Endodermal cell (in vitro differentiated cells): ENCODE measurements at places on chromosomes 2 and 18. TPM values are rescaled to one million over a fixed set of nuclear protein-coding genes. Genes with fewer than 3 reads are reported as not detected.

Gene PSMA8
- total RNA-seq, result not detected in 3 replicates

DNA sequence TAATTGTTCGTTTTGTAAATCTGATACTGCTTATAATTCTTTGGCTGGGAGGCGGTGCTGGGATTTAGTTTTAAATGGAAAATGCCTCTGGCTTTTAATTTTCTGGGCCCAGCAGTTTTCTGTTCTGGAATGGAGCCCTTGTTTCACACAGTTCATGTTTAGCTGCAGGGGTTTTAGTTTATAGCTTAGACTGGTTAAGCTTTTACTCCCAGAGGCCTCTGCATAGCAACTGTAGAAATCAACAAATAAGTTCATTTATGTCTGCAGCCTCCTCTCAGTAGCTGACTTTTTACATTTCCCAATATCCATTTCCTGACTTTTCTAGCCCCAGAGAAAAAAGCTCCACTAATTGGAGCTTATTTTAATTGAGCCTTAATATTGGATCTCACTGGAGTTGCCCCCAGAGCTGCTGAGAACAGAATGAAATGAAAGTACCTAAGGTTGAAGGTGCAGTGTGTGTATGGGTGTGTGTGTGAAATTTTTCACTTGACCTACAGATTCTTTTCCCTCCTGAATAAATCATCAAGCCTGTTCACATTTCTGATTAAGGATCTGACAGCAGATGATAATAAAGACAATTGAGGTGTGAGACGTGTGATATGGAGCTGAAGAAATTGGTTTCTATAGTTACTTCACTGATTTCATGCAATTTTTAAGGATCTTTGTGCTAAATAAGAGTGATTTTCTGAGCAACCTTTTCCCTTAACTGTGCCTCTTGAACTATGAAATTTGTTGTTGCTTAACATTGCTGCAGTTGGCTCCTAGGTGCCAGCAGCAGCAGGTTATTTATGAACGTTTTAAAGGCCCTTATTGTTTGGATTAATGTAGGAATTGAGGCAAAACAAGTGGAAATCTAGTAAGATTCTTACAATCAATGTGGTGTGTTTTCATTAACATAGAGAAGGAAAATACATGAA is 109.6 kb downstream of the TAF4B start:
- H3K27ac ChIP-seq, result peak overlapping the region; percentile 0
- H3K4me3 ChIP-seq, result peak overlapping the region; percentile 42
- H3K36me3 ChIP-seq, result peaks cover 4% of the 10 kb centered on the region
- no peaks in the 10 kb centered on the region for H3K27me3 ChIP-seq

DNA sequence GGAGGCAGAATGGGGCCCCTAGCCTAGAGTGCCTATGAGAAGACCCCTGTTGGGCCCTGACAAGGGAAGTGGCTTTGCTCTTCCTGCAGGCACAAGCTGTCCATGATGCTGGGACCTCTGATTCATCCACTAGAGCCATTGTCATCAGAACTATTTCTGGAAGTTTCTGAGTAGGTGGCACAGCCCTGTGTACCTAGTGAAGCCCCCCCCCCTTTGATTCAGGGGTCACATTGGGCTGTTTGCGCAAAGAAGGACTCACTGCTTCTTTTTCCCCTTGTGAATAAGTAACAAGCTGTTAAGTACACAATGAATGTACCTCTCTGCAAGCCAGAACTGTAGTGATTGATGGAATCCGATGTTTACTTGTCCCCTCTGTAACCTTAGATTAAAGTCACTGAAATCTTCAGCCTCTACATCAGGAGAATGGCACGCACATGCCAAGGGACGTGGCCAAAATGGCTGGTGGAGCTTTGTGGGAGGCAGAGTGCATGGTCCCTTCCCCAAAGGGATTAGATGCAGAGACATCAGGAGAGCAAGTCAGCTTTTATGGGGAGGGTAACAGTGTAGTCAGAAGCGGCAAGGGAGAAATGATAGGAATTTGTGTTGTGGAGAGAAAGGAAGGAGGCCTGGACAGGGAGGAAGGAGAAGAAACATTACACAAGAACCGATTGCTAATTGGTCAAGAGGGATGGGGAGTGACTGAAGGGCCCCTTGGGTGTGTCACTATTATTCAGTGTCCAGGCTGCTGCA is 267.6 kb upstream of the RAB12 start:
- peak overlapping the region; percentile 20 for H3K27ac ChIP-seq
- no peak overlapping the region for H3K4me3 ChIP-seq
- peaks cover 12% of the 10 kb centered on the region for H3K4me1 ChIP-seq
- no peak for DNase-seq
- H3K36me3 ChIP-seq, result peaks cover 6% of the 10 kb centered on the region
- no peaks in the 10 kb centered on the region for H3K27me3 ChIP-seq

- no peak overlapping the region for H3K27ac ChIP-seq
- no peaks in the 10 kb centered on the region for H3K36me3 ChIP-seq
- DNase-seq, result no peak
- H3K27me3 ChIP-seq, result no peaks in the 10 kb centered on the region
- H3K4me1 ChIP-seq, result peaks cover 7% of the 10 kb centered on the region
These were observed 6.5 kb upstream of the FN1 start for GRCh38 chr2:215442401-215442787.

Gene PDE1A
- 0.32 to 1.0 TPM in 2 of 3 replicates, not detected in the other for total RNA-seq

Gene RAB17
- 369 to 669 TPM (median 375 TPM) in 3 replicates for total RNA-seq

DNA sequence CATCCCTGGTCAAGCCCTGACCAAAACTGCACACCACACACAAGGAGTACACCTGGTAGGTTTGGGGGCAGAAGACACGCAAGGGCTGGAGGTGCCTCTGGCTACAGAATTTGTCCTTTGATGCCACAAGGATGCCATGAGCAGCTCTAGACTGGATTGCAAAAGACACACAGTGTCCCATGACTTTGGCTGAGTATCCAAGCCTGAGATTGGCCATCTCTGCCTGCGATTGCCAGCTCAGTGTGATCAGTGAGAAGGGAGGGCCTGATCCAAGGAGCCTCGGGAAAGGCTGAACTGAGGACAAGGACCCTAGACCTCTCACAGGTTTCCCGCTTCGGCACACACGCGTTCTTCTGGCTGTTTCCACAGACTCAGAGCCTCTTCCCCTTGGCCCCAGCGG is 60.0 kb upstream of the FOSL2 start:
- H3K4me1 ChIP-seq, result no peaks in the 10 kb centered on the region
- no peaks in the 10 kb centered on the region for H3K27me3 ChIP-seq
- no peak overlapping the region for H3K27ac ChIP-seq
- no peak overlapping the region for H3K4me3 ChIP-seq
- no peaks in the 10 kb centered on the region for H3K36me3 ChIP-seq

GRCh38 chr2:105112345-105112744 is 74.5 kb downstream of the MRPS9 start:
- no peak overlapping the region for H3K4me3 ChIP-seq
- DNase-seq, result no peak

- no peaks in the 10 kb centered on the region for H3K27me3 ChIP-seq
- no peak overlapping the region for H3K4me3 ChIP-seq
- peak; percentile 80 for DNase-seq
- no peak overlapping the region for H3K27ac ChIP-seq
- H3K36me3 ChIP-seq, result no peaks in the 10 kb centered on the region
These were observed 11.3 kb upstream of the TMSB10 start for GRCh38 chr2:84894131-84894586.

GRCh38 chr2:168941297-168941696 is 40.2 kb downstream of the G6PC2 start:
- H3K4me3 ChIP-seq, result no peak overlapping the region
- no peak for DNase-seq
- H3K4me1 ChIP-seq, result no peaks in the 10 kb centered on the region
- H3K36me3 ChIP-seq, result no peaks in the 10 kb centered on the region
- H3K27me3 ChIP-seq, result no peaks in the 10 kb centered on the region
- H3K27ac ChIP-seq, result no peak overlapping the region

Gene ZAP70
- total RNA-seq, result 7.8 and 10.4 TPM in 2 replicates

Gene UGT1A4
- total RNA-seq, result not detected in 2 replicates

Gene GRB14
- total RNA-seq, result 12.5 and 16.5 TPM in 2 replicates

Gene MROH2A
- total RNA-seq, result not detected in 2 replicates

DNA sequence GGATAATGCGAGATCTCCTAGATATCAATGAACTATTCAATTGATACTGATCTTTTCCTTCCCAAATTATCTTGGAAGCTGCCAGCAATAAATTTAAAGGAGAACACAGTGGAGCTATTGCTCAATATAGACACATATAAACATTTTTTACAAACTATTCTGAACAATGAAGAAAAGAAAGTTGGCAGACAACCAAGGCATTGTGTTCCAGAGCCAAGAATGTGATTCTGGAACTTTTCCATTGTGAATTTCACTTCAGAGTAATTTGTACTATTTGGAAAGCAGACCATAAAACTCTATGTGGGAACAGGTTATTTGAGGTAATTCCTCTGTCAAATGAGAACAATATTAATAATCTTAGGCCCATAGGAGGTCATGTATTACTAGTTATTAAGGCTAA is 588.2 kb downstream of the IRS1 start:
- no peaks in the 10 kb centered on the region for H3K27me3 ChIP-seq
- no peak overlapping the region for H3K4me3 ChIP-seq
- H3K4me1 ChIP-seq, result no peaks in the 10 kb centered on the region
- DNase-seq, result no peak

- DNase-seq, result no peak
- no peak overlapping the region for H3K4me3 ChIP-seq
- no peak overlapping the region for H3K27ac ChIP-seq
- H3K36me3 ChIP-seq, result peaks cover 92% of the 10 kb centered on the region
These were observed 60.0 kb downstream of the CEP192 start for GRCh38 chr18:13051159-13051558.

Gene CFAP65
- total RNA-seq, result 0.84 to 1.3 TPM (median 1.1 TPM) in 3 replicates

Gene MARCHF4
- total RNA-seq, result 0.51 to 1.3 TPM (median 0.78 TPM) in 3 replicates

DNA sequence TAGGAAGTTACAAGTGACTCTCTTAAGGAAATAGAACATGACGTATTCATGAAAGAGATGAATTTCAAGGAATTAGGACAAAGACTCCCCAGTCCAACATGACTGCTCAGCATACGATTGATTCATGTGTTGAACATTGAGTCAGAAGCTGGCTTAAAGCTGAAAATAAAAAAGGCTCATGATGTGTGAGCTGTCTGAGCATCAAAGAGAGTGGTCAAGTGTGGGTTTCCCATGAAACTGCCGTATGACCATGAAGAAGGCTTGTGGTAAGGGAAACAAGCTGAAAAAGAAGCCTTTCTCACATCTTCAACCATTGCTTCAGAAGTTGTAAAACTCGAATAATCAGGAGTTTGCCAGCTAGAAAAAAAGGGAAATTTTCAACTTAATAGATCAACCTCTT is 201.9 kb upstream of the APCDD1 start:
- H3K27me3 ChIP-seq, result no peaks in the 10 kb centered on the region
- H3K4me1 ChIP-seq, result peaks cover 7% of the 10 kb centered on the region
- H3K4me3 ChIP-seq, result no peak overlapping the region
- no peak overlapping the region for H3K27ac ChIP-seq
- no peak for DNase-seq

Gene IL36G
- total RNA-seq, result 0.40 to 1.2 TPM in 2 of 3 replicates, not detected in the other

DNA sequence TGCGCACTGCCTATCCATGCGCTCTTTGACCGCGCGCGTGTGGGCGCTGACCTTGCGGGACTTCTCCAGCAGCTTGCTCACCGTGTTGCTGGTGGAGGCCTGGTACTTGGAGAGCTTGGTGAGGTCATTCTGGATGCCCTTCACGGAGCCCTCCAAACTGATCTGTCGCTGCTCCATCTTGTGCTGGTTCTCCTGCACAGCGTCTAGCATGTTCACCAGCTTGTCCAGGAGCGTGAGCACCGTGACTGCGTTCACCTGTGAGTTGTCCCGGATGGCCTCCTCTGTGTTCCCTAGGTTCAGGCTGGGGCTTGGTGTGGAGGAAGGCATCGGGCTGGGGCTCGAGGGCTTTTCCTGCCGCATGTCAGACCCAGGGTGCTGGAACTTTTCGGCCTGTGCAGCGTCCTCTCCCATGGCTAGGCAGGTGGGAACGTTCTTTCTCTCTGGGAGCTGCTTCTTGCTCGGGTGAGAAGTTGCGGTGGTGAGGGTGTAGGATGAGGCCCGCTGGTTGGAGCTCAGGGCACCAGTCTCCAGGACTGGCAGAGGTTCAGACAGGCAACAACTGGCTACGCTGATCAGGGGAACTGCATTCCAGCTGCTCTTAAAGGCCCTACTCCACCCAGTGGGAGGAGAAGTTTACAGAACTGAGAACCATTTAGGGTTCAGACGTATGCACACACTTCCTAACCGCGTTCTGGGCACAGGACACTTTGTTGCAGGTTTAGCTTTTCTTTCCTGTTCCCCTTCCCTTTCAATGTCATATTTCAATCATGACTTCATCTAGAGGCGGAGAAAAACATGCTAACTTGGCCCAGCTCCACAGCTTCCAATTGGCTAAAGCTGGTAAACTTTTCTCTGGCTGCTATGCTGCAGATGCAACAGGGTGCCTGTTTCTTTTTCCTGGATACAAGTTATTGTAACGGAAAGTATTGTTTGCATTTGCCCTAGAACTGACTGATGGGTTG is at the start of gene CAVIN2:
Gene CAVIN2 (minus strand): TSS at position 574 of the 962 bp plus-strand sequence. CDS start 163 bp downstream, at position 411.
- no peaks in the 10 kb centered on the region for H3K4me1 ChIP-seq
- no peak within 1 kb of the TSS for H3K4me3 ChIP-seq
- no peaks in the 10 kb centered on the region for H3K36me3 ChIP-seq
- no peaks in the 10 kb centered on the region for H3K27me3 ChIP-seq

Gene ORMDL1
- total RNA-seq, result 47.5 to 73.5 TPM (median 53.0 TPM) in 3 replicates

DNA sequence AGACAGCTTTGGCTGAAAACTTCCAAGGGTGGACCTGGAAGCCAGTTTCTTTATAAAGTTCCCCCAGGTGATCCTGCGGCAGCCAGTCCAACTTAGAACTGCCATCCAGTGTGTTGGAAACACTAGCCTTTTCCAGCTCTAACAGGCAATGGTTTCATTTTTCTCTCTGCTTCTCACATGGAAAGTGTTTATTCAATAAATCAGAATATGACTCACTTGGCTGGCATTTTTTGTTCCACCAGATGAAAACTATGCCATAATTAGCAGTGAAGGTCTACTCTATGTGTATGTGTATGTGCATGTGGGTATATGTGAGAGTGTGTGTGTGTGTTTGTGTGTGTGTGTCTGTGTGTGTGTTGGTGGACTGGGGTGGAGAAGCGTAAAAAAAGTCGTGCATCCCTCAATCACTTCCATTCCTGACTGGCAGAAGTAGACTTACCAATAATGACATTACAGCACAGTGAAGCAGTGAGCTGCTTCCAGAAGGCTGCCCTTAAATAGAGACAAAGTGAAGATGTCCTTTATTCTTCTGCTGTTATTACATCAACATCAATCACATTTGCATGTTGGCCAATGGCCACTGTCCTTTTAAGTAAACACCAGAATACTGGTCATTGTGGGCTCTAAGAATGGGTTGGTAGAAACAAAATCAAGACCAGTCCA is 90.9 kb upstream of the SETBP1 start:
- H3K27ac ChIP-seq, result no peak overlapping the region
- no peaks in the 10 kb centered on the region for H3K27me3 ChIP-seq
- no peak overlapping the region for H3K4me3 ChIP-seq
